ENCODE measurements at places on chromosomes 5 and 9. TPM values are rescaled to one million over a fixed set of nuclear protein-coding genes. Genes with fewer than 3 reads are reported as not detected.

DNA sequence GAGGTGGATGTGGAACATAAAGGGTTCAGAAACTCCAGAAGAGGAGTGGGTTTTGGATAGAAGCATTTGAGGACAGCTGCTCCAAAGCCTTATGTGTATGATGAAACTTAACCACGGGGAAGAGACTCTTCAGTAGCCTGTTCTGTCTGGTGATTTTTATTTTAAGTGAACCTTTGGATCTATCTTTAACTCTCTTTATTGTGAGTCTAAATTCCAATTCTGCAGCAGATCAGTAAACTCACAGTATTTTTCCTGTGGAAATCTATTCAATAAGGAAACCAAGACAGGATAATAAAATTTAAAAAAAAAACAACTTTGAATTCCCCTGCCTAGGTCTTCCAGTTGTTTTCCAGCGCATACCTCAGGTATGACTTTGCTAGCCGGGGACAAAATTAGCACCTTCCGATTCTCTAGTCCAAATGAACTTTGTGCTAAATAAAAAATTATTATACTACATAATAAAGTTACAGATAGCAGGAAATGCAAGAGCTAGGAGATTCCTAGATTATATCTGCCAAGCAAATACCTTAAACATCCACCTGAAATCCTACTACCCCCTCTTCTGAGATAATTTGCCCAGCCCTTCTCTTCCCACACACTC, 101.9 kb downstream of the NLN start:
- no peak overlapping the region for H3K27ac ChIP-seq
- H3K4me3 ChIP-seq: no peak overlapping the region
- no peak for DNase-seq

GRCh38 chr5:100539519-100539918, 4.3 kb downstream of the FAM174A start:
- H3K27ac ChIP-seq: no peak overlapping the region
- DNase-seq: no peak
- H3K27me3 ChIP-seq: no peaks in the 10 kb centered on the region
- no peak overlapping the region for H3K4me3 ChIP-seq
- peaks cover 20% of the 10 kb centered on the region for H3K4me1 ChIP-seq

DNA sequence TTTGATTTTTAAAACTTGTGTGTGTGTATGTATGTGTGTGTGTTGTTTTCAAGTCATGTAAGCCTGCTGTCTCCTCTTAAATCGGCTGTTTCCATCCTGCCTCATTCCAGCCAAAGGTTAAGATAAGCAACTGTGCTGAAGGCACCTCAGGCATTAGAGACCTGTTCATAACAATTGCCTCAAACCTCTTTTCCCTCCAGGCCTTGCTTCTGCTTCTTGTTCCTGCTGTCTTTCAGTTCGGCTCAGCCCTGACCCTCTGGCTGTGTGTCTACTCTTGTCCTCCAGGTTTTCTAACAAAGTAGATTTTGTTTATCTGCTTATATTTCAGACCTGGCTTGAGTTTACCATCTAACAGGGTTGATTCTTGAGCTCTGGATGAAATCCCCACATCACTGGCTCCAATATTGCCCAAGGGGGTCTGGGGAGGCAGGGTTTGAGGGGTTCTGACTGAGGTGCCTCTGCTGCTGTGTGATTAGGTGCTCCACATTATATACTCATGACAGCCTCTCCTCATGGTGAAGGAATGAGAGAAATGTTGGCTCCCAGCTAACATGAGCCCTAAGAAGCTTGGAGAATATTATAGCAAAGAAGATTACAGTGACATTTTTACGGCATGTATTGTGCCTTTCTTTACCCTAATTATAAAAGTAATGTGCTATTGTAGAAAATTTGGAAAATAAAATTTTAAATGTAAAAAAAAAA, 229.7 kb upstream of the PIK3R1 start:
- no peaks in the 10 kb centered on the region for H3K4me1 ChIP-seq
- no peaks in the 10 kb centered on the region for H3K27me3 ChIP-seq
- no peak overlapping the region for H3K27ac ChIP-seq

DNA sequence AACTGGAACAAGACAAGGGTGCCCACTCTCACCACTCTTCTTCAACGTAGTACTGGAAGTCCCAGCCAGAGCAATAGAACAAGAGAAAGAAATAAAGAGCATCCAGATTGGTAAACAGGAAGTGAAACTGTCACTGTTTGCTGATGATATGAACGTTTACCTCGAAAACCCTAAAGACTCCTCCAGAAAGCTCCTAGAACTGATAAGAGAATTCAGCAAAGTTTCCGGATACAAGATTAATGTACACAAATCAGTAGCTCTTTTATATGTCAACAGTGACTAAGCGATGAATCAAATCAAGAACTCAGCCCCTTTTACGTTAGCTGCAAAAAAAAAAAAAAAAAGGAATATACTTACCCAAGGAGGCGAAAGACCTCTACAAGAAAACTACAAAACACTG, 306.6 kb downstream of the PLK2 start:
- no peak overlapping the region for H3K4me3 ChIP-seq
- H3K27me3 ChIP-seq: no peaks in the 10 kb centered on the region
- H3K4me1 ChIP-seq: peaks cover 8% of the 10 kb centered on the region
- peak; percentile 57 for DNase-seq
- H3K27ac ChIP-seq: peak overlapping the region; percentile 85

- no peaks in the 10 kb centered on the region for H3K4me1 ChIP-seq
- H3K4me3 ChIP-seq: no peak overlapping the region
- H3K36me3 ChIP-seq: no peaks in the 10 kb centered on the region
- H3K27ac ChIP-seq: no peak overlapping the region
These were observed 201.7 kb upstream of the TARS1 start for GRCh38 chr5:33238826-33239695.

The RNF224 gene
- total RNA-seq: 1.2 TPM

DNA sequence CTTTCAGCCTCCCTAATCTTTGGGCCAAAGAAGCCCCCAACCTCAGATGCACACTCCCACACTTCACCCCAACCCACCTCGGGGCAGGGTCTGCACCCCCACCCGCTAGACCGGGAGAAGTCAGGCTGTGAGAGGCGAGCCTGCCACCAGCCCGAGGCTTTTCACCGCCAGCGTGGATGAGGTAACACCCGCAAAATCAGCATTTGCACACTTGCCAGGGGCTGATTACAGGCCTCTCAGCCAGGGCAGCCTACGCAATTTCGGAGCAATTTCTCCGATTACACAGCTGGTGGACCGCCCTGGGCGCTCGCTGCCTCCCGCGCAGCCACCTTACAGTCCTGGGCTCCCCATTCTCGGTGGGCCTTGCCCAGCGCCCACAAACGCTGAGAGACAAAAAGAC, 68.5 kb downstream of the FOXD1 start:
- no peaks in the 10 kb centered on the region for H3K27me3 ChIP-seq
- no peak overlapping the region for H3K4me3 ChIP-seq
- no peaks in the 10 kb centered on the region for H3K36me3 ChIP-seq
- H3K27ac ChIP-seq: no peak overlapping the region

DNA sequence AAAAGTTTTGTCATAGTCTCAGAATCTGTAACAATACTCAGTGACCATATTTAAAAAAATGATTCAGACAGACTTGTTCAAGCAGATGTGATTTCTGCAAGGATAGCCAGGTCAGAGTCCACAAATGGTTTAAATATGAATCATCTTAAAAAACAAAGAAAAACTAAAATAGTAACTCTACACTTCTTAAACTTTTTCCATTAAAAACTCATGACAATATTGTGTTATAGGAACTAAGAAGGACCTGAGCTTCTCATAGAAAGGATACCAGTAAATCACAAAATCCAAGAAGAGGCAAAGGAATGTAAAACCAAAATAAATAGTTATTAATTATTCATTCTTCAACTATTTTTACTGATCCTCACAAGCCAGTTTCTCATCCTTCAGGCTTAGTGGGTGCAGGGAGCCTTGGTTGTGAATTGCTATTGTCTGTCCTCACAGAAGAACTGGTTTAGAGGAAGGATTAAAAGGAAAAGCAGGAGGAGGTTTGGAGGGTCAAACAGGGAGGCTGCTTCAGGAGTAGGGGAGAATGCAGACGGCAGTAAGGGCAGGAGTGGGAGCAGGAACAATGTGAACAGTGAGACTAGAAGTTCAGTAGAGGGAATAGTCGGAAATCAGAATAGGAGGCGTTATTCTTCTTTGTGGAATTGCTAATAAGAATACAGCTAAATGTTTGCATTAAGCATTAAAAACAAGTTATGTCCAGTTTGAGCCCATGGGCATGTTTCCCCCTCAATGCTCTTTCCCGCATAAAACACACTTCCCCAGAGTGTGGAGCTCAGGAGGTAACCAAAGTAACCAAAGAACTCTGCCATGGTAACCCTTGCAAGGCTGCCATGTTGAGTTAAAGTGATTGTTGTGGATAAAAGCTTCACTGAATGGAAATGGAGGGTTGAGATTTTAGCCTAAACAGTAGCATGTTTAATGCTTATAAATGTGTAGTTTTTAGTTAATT, 110.7 kb downstream of the CCDC192 start:
- peaks cover 36% of the 10 kb centered on the region for H3K4me1 ChIP-seq
- H3K27ac ChIP-seq: peak overlapping the region; percentile 73
- peak; percentile 83 for DNase-seq

DNA sequence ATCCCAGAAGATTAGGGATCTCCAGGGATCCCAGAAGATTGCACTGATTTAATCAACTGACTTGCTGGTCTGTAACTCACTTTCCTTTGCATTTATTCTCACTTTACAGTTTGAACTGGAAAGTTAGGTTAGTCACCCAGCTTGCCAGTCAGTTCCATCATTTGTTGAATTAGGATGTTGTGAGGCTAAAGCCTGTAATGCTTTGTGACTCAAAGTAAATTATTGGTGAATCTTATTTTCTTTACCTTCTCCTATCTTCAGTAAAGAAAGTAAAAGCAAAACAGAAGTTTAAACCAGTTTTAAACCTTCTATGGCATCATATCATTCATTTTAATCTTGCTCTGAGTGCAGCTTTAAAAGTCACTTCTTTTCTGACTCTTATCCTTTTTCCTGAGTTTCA, 85.8 kb downstream of the SLC44A1 start:
- H3K27ac ChIP-seq: no peak overlapping the region
- H3K27me3 ChIP-seq: no peaks in the 10 kb centered on the region
- H3K4me1 ChIP-seq: peaks cover 4% of the 10 kb centered on the region

DNA sequence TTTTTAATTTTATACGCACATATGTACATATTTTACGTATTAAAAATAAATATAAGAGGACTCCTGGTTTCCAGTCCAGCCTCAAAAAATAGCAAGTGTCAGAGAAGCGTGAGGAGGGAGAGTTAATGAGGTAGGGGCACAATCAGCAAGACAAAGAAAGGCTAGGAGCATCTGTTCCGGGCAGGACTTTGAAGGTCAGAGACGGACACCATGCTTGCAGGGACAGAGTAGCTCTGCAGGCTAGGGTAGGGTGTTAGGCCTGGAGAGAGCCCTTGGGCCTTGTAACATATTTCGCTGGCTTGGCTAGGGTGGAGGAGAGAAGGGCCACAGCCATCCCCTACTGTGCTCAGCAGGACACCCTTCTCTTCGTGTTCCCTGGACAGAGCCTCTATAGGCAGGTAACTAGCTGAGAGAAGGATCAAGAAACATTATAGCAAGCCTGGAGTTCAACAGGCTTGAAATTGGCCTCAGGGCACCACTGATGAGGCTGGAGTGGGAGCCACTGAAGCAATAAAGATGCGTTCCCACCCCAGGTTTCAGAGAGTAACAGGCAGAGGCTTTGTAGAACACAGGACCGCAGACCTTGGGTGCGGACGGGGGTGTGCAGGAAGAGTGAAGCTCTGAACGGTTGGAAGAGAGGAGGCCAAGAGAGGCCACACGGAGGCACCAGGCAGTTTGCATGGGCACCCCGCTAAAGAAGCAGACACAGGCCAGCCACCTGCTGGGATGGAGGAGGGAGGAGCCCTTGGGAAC, 9.7 kb upstream of the IPPK start:
- H3K27me3 ChIP-seq: no peaks in the 10 kb centered on the region
- H3K4me1 ChIP-seq: no peaks in the 10 kb centered on the region
- no peak for DNase-seq
- no peak overlapping the region for H3K27ac ChIP-seq
- no peaks in the 10 kb centered on the region for H3K36me3 ChIP-seq
- H3K4me3 ChIP-seq: no peak overlapping the region

All from PC-3 (cell line).